Muscle of leg (tissue), 16 donors: ENCODE measurements at places on chromosomes 7 and 10. TPM values are rescaled to one million over a fixed set of nuclear protein-coding genes. Genes with fewer than 3 reads are reported as not detected.

- peaks cover 7% of the 10 kb centered on the region for H3K36me3 ChIP-seq
- peaks cover 58% of the 10 kb centered on the region for H3K4me1 ChIP-seq
- no peak for DNase-seq
- H3K4me3 ChIP-seq = no peak overlapping the region
Measured at GRCh38 chr10:79193694-79194382, 125.1 kb downstream of the ZMIZ1 start.

- no peaks in the 10 kb centered on the region for H3K4me1 ChIP-seq
- no peaks in the 10 kb centered on the region for H3K36me3 ChIP-seq
- H3K4me3 ChIP-seq = no peak overlapping the region
- no peak for DNase-seq
- no peak overlapping the region for H3K27ac ChIP-seq
Measured at GRCh38 chr10:6938384-6938783, 358.3 kb upstream of the PRKCQ start.

GRCh38 chr10:80476685-80477084 lies 22.6 kb downstream of the TSPAN14 start:
- H3K36me3 ChIP-seq = peaks cover 3% of the 10 kb centered on the region
- no peak overlapping the region for H3K4me3 ChIP-seq
- peak; percentile 72 for DNase-seq
- H3K27ac ChIP-seq = no peak overlapping the region

FOXI2 gene
- 0.40 TPM for polyA plus RNA-seq

- H3K27ac ChIP-seq = no peak overlapping the region
- no peak for DNase-seq
- no peaks in the 10 kb centered on the region for H3K36me3 ChIP-seq
- no peaks in the 10 kb centered on the region for H3K4me1 ChIP-seq
- H3K27me3 ChIP-seq = peaks cover 6% of the 10 kb centered on the region
Measured at GRCh38 chr10:46292573-46293023, 5.8 kb downstream of the ANTXRL start.

GRCh38 chr7:22444181-22444971 lies 55.6 kb downstream of the STEAP1B start:
- no peak overlapping the region for H3K4me3 ChIP-seq
- peak; percentile 68 for DNase-seq

DNA sequence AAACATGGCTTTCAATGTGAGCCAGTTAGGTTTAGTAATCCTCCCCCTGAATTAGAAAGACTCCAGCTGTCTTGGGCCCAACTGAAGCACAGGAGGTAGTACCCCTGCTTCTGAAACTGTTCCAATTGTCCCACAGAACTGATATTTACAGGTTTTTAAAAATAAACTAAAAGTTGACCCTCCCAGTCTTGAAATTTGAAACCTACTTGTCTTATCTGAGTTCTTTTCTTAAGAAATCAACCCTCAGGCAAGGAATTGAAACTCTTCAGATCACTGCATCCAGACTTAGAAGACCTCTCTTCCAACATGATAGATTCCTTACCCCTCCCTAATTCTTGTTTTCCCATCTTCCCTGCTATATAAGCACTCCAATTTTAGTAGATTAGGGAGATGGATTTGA lies 13.3 kb upstream of the ARHGAP21 start:
- no peak overlapping the region for H3K27ac ChIP-seq
- no peak for DNase-seq
- no peaks in the 10 kb centered on the region for H3K27me3 ChIP-seq
- no peaks in the 10 kb centered on the region for H3K4me1 ChIP-seq
